NCI-H69 (cell line): ENCODE measurements at places on chromosomes 5 and 9.
A peak's percentile ranks its signal among the peaks of the same experiment; 100 is the strongest.

DNA sequence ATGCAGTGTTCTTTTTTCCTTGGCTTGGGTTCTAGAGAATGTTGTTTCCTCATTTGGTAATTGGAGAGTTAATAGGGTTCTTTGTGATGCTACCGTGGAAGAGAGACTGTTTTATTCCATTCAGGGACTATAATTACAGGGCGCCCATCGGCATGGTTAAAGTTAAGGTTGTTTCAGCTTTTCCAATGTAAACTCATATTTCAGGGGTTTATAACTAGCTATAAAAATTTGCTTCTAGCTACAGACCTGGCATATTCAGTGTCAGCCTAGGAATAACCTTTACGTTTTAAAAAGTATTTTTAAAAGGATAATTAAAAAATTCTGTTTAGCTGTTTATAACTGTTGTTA lies 99.1 kb downstream of the AOPEP start:
- DNase-seq = peak; percentile 87

DNA sequence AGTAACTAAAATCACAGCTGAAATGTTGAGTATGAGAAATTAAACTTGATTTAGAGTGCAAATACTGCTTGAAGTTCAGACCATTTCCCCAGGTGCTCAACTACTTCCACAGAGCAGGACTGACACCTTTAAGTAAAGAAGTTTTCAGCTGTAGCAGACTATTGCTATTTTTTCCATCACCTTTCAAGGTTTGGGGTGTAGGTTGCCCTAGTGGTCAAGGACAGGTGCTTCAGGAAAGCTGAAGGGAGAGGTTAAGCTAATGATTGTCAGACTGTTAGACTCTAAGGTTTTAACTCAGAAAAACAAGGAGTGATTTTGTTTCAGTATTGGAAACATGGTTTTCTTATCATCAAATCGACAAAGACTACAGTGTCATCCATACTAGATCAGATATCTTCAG lies 162.1 kb downstream of the CCDC192 start:
- DNase-seq = no peak

DNA sequence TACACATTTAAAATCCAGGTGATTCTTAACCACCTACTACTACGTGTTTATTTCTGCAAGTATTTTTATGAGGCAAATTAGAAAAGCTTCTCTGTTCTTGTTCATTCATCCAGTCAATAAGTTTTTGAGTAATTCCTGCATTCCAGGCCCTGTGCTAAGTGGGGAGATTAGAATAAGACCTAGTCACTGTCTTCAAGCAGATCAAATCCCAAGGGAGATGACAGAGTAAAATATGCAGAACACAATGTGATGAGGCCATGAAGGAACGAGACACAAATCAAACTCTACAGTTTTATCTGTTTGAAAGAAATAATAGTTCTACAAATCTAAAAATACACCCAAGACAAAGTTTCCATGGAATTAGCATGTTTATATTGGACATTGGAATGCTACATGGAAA lies 158.8 kb downstream of the CEP120 start:
- DNase-seq = no peak

GRCh38 chr9:133704711-133705181 lies 33.4 kb downstream of the SARDH start:
- DNase-seq = no peak

DNA sequence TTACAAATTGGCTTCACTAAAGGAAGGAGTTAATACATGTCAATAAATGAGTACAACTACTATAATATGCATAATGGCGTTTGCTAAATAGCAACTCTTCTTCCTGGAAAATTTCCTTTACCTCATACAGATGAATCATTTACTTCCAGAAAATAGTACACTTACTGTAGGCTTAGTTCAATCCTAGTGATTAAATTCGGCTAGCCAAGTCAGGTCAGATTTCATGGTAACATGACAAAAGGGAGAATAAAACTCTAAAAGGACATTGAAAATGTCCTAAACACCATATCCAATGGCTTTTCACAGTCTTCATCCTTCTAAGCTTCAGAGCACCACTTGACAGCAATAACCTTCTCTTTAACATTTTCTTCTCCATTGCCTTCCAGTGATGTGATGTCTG lies 42.1 kb upstream of the ZFAND5 start:
- DNase-seq = no peak

GRCh38 chr5:14243766-14244165 lies 100.6 kb downstream of the TRIO start:
- peak; percentile 83 for DNase-seq

DNA sequence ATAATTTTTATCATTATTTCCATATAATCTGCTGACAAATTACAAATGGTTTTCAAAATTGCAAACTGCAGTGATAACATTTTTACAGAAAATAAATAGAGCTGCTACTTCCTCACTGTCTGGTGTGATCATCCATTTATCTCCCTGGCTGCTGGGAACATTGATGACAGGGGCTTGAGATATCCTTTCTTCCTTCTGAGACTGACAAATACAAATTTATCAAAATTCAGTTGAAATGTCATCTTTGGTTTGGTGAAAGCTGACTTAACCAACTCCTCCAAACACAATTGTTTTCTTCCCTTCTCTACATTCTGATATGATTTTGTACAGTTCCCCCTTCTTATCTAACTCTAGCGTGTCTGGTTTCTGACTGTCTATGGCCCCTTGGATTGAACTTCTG lies 611.8 kb upstream of the KLF4 start:
- DNase-seq = no peak

- no peak for DNase-seq
Observed at GRCh38 chr9:71122022-71122275, 528 bp upstream of the TRPM3 start.

GRCh38 chr9:121369595-121370265 lies at the start of gene STOM:
Gene STOM (minus strand): TSS chr9:121370250. CDS start chr9:121370187, 63 bp downstream.
- peak; percentile 65 for DNase-seq

- no peak for DNase-seq
Observed at GRCh38 chr5:1000329-1000728, 8.3 kb upstream of the NKD2 start.

- peak; percentile 15 for DNase-seq
Observed at GRCh38 chr5:127739807-127740384, 36.7 kb downstream of the CCDC192 start.

DNA sequence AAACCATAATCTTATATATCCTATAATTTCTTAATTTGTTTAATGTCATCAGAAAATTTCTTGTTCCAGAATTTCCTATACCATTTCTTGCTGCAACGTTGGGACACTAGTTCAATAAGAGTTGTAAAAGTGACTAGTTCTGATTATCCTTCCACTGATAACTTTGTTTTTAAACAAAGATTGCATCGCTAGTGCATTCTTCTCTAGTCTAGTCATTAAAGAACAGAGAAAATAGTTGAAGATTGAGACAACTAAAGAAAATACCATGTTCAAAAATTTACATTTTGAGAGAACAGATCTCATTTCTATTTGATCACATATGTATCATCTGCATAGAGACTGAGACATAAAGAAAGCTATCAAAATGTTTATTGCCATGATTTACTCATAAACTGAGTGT lies 1888.2 kb downstream of the EFNA5 start:
- DNase-seq = no peak

DNA sequence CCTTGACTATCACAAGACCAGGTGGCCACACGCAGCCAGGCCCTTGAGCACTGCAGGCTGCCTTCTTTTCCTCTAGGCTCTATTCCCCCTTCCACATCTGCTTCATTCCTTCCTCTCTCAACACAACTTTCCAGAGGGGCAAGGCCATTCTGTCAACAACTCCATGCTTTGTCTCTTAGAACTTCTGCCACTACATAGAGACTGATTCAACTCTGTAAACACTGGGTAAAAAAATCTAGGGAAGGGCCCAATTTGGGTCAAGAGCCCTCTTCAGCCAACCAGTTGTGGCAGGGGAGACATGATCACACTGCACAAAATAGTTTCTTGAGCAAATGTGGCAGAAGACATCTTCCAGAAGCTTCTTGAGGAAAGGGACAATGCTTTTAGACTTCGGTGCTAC lies 55.6 kb downstream of the ATPSCKMT start:
- no peak for DNase-seq

- no peak for DNase-seq
Observed at GRCh38 chr5:112737070-112737462, 619 bp upstream of the APC start.

DNA sequence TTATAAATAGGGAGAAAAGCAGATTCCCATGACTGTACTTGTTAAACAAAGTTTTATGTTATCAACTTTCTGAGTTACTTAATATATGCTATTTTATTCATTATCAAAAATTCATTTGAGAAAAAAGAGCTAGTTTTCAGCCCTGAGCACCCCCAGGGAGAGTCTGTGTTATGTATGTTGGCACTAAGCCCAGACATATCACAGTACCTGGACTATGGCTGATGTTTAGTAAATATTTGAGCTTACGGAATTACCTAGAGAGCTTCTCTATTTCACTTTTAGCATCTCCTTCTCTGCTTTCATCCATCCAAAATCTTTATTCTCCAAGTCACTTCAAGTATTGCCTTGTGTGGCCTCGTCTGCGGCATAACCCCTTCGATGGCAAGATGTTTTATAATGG lies 225.9 kb upstream of the PCSK5 start:
- peak; percentile 76 for DNase-seq

- no peak for DNase-seq
Observed at GRCh38 chr9:120940573-120940972, 14.0 kb upstream of the TRAF1 start.

DNA sequence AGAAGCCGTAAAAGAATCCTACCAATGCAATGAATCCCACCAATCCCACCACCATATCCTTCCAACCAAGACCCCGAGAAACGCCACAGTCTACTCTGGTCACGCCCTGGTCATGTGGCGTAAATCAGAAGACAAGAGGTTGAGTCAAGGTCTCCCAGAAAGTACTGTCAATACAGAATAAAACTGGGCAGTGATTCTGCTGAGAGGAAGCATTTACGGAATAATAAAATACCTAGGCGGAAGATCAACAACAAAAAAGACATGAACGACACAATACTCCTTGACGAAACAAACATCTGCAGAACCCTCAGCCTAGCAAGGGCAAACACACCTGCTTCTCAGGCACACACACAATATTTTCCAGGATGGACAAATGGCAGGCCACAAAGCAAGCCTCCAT lies 62.8 kb downstream of the GOLM1 start:
- DNase-seq = no peak

DNA sequence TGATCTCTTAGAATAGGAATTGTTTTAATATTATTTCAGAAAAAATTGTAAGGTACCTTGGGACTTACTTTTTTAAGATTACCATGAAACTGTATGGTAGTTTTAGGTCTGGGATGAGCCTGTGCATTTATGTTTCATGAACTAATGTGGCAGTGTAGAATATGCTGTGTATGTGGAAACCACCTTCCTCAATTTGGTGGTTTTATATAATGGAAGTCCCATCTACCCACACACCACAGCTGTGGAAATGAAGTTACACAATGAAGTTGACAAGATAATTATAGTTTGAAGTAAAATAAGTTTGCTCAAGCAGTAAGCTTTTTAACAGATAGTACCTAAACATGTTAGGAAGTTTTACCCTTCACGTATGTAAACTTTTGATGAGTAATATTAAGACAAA lies 24.4 kb downstream of the WDR36 start:
- DNase-seq = peak; percentile 47

DNA sequence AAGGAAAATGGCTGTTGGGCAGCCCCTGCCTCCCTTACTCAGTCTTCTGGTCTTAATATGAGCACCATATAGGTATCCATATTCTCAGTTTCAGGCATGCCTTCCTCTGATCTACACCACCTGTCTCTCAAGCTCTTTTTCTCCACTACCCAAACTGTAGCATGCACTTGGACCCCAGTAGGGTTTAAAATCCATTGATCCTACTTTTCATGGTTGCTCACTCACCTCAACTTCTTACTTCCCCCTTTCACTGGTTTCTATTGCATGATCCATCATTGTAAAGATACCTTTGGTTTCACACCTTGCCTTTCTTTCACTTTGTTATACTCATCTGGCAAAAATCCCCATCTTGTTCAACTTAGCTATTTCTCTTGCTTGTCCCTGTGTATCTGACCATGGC lies 159.4 kb downstream of the KDM4C start:
- no peak for DNase-seq

- DNase-seq = peak; percentile 49
Observed at GRCh38 chr5:83972236-83972635, 251.6 kb upstream of the HAPLN1 start.

- no peak for DNase-seq
Observed at GRCh38 chr5:92051741-92052140, 668.6 kb upstream of the ARRDC3 start.

GRCh38 chr5:157342822-157343402 lies 77.0 kb downstream of the CYFIP2 start:
- peak; percentile 52 for DNase-seq

GRCh38 chr5:127810707-127811490 lies 107.7 kb downstream of the CCDC192 start:
- no peak for DNase-seq

- DNase-seq = no peak
Observed at GRCh38 chr5:54700986-54701578, 183.5 kb downstream of the SNX18 start.

DNA sequence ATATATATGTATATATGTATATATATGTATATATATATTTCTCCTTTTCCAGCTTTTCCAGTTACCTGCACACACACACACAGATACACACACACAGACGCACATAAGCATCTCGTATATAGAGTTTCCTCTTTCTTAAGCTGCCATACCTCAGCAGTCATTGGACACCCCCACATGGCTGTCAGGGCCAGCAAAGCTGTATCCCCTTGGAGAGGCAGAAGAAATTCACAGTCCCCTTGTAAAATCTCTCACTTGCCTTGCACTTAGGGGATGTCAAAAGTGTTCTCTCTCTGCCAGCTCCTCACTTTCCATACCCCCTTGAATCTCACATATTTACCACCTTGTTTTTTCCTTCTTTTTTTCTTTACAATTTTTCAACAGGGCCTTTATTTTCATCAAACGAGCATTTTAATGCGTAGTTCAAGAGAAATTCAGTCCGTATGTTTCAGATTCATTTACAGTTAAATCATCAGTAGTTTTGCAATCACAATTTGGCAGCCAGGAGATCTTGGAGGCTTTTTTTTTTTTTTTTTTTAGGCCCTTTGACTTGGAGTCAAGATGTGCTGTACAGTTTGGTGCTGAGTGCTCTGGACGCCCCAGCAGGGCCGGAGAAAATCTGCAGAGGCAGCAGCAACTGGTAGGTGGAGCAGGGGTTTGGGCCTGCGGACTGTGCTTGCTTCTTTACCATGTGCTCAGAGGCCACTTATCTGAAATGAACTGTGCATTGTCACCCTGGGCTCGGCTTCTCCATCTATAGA lies 244.9 kb upstream of the KLF4 start:
- no peak for DNase-seq

DNA sequence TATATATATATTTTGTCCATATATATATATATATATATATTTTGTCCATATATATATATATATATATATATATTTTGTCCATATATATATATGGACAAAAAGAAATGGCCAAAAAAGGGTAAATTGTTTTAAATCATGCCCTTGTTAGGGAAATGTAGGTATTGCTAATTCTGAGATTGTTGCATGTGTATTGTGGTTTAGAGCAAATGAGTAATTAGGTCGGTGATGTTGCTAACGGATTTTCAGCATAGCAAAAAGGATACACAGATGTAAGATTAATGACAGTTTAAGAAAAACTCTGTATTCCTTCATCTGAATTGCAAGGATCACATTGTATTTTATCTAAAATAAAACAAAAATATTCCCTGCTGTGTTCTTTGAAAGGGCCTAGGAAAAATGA lies 40.2 kb downstream of the OSTF1 start:
- DNase-seq = no peak

GRCh38 chr5:89900346-89900745 lies 509.2 kb downstream of the CETN3 start:
- DNase-seq = no peak

GRCh38 chr5:90902170-90902569 lies 343.6 kb downstream of the ADGRV1 start:
- no peak for DNase-seq

GRCh38 chr9:130467316-130467715 lies 22.6 kb downstream of the ASS1 start:
- peak; percentile 99 for DNase-seq
